ENCODE measurements at places on chromosomes 13 and 19. TPM values are rescaled to one million over a fixed set of nuclear protein-coding genes. Genes with fewer than 3 reads are reported as not detected.

- no peak for DNase-seq
Observed at GRCh38 chr19:3862826-3863500, 5.9 kb downstream of the ZFR2 start.

The NECTIN2 gene
- total RNA-seq: 240 TPM

The DAND5 gene
- total RNA-seq: not detected

DNA sequence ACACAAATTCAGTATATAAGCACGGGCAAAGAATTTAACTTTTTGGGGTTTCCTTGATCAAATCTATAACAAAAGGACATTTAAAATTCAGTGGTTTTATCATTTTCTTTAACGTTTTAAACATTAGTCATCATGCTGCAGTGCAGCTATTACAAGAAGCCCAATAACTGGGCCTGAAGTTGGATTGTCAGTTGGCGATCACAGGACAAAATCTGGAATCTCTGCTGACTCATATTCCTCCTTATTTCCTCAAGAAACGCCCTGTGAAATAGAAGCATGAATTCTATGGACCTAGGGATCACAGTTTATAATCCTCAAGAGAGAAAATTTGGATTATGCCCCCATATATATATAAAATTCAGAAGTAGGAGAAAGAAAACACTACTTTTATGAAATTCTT is 971.6 kb upstream of the MIR17HG start:
- no peak for DNase-seq

- no peak for DNase-seq
Observed at GRCh38 chr13:27193496-27193895, 21.9 kb upstream of the USP12 start.

The BICRA gene
- 13.8 TPM for total RNA-seq

DNA sequence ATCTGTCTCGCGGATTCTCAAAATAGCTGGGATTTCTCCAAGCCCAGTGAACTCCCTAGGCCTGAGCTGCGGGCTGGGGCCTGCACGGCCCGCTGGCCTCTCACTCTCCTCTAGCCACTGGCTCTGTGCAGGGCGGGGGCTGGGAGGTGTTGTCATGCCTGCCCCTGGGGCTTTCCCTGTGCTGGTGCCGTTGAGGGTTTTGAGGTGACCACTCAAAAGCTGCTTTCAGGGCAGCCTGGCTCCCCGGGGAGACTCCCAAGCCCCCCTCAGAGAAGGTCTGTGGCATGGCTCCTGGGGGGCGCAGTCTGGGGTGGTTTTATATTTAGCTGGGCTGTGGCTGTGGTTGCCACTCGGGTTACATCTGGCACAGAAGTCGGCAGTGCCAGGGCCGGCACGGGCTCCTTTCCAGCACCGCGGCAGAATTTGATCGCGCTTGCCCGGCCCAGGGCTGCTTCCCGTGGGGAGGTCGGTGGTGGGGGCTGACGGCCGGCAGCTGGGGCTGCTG is 10.0 kb downstream of the NDUFB7 start:
- DNase-seq: no peak

- DNase-seq: no peak
Observed at GRCh38 chr19:51027873-51028272, 1.5 kb upstream of the KLK11 start.

- DNase-seq: peak; percentile 25
Observed at GRCh38 chr19:5345895-5346386, 5.3 kb upstream of the PTPRS start.

DNA sequence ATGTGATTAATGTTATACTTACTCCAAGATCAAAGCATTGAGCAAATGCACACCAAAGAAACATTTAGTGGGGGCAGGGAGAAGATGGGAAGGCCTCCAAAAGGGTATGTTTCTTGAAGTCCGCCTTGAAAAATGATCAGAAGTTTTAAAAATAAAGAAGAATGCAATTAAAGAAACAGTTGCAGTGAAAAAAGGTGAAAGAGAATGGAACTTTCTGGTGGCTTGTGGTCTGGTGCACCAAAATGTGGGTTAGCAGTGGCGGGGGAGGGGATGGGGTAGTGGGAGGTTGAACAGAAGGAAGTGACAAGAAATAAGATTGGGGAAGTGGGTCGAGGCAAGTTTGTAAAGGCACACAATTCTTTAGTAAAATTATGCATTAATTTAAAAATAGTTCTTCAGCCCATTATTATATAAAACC is 2.5 kb downstream of the LCP1 start:
- no peak for DNase-seq

The OR7D2 gene
- 0.41 TPM for total RNA-seq

DNA sequence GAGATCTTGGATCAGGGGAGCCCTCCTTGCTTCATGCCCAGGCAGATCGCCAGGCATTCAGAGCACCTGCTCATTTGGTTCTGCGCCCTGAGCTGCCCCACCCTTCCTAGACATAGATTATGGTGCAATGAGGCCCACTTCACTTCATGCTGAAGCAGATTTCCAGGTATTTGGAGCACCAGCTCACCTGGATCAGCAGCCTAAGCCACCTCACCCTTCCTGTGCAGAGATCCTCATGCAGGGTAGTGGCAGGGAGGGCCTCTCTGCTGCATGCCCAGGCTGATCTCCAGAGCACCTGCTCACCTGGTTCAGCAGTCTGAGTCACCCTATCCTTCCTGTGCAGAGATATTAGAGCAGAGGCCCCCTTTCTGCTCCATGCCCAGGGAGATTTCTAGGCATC is 1966.1 kb downstream of the PCDH9 start:
- no peak for DNase-seq

- no peak for DNase-seq
Observed at GRCh38 chr19:39399668-39400050, 7.0 kb upstream of the ZFP36 start.

The FFAR2 gene
- total RNA-seq: not detected

The CEACAM16 gene
- not detected for total RNA-seq

The CYTH2 gene
- 77.3 TPM for total RNA-seq

GRCh38 chr13:30163441-30163840 is 143.9 kb downstream of the KATNAL1 start:
- no peak for DNase-seq

GRCh38 chr19:55176076-55176475 is 4.0 kb downstream of the SYT5 start:
- no peak for DNase-seq

GRCh38 chr13:35293579-35294226 is 182.8 kb downstream of the MAB21L1 start:
- DNase-seq: no peak

DNA sequence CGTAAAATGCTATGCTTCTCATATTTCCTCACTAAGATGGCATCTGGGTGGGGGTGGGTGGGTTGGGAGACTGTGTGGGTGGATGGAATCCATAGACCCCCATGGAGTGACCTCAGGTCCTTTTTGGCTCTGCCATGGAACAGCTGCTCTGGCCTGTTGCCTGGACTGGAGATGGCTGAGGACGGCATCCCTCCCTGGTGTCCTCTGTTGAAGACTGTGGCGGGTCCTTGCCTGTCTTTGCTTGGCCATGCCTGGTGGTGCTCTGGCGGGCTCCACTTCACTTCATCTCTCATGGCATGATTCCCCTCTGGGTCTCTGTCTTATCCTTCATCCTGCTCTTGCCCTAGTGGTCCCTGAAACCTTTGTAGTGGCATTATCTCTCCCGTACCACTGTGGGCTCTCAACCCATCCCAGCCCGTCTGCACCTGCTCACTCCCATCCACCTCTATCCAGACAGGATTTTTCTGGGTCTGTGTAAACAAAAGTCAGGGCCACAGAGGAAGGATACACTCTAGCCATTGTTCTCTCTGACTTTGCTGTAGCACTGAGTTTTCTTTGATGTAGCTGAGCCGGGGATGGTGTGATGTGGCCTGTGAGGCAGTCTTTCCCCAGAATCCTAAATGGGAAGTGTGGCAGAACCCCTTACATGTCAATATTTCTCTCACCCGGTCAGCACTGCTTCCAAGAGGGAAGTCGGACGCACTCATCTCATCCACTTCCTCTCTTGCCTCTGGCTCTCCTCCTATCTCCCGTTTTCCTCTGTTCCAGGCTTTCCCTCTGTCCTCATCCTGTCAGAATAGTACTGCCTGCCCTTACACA is 36.1 kb downstream of the WDFY2 start:
- DNase-seq: no peak

The MEX3D gene
- 90.9 TPM for total RNA-seq

The ERICH6B gene
- total RNA-seq: not detected

The LYL1 gene
- total RNA-seq: 3.3 TPM

The LACC1 gene
- total RNA-seq: 24.0 TPM

GRCh38 chr19:38556521-38557174 is 61.1 kb downstream of the MAP4K1 start:
- DNase-seq: no peak

The ZNF714 gene
- total RNA-seq: 4.7 TPM

- no peak for DNase-seq
Observed at GRCh38 chr13:23059173-23059572, 121.6 kb upstream of the SGCG start.

DNA sequence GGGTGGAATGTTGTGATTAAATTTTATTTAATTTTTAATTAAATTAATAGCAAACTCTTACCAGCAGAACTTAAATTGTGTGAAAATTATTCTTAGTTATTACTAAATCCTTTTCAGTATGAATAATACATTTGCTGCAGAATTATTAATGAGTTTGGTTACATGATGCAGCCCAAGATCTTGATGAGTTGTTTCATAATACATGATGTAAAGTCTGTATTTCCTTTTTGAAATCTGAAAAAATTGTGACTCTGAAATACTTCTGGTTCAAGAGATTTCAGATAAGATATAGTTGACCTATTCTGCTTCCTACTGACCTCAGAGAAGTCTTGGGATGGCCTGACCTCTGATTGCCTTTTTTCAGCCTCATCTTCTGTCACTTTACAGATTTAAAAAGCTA is 11.1 kb downstream of the SAE1 start:
- no peak for DNase-seq

- no peak for DNase-seq
Observed at GRCh38 chr13:107819071-107819470, 396.3 kb downstream of the LIG4 start.

GRCh38 chr19:35043906-35044305 is 2.4 kb downstream of the HPN start:
- DNase-seq: no peak

DNA sequence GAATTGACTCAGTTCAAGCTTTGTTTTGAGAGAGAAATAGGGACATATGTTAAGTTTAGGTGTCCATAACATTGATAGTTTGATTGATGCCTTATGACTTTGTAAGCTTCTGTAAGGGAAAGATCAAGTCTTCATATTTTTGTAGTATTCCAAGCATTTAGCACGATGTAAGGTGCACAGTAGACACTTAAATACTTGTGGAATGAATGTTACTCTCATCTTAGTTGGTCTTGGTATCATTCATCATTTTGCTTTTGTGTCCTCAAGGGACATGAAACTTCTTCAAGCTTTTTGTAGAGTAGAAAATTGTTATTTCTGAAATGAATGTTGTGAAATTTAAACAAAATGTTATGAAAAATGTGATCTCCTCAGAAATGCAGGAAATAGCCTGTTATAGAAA is 10.1 kb downstream of the TDRD3 start:
- no peak for DNase-seq

DNA sequence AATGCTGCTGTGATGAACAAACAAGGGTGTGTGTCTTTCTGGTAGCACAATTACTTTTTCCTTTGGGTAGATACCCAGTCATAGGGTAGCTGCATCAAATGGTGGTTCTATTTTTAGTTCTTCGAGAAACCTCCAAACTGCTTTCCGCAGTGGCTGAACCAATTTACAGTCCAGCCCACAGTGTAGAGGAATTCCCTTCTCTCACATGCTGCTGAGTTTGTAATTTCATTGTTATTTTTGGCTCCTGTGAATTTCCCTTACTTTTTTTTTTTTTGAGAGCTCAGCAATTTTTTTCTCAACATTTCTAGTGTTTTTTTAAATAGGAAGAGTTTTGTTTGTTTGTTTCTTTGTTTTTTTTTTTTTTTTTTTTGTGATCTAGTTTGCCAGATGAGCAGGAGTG is 37.5 kb upstream of the ADGRE1 start:
- no peak for DNase-seq

DNA sequence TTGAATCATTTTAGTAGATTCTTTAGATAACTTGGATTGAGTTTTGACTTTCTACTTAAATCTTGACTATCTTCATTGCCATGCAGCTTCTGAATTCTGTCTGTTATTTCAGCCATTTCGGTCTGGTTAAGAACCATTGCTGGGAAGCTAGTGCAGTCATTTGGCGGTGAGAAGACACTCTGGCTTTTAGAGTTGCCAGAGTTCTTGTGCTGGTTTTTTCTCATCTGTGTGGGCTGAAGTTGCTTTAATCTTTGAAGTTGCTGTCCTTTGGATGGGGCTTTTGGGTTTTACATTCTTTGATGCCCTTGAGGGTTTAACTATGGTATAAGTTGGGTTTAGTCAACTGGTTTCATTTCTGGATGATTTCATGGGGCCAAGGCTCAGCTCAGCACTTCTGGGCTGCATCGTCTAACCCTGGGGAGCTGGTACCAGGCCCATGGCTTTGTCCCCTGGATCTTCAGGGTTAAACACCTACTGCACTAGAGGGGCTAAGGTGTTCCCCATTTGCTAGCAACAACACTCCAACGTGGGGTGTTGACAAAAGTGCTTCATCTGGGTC is 10.0 kb upstream of the IGFL2 start:
- no peak for DNase-seq

DNA sequence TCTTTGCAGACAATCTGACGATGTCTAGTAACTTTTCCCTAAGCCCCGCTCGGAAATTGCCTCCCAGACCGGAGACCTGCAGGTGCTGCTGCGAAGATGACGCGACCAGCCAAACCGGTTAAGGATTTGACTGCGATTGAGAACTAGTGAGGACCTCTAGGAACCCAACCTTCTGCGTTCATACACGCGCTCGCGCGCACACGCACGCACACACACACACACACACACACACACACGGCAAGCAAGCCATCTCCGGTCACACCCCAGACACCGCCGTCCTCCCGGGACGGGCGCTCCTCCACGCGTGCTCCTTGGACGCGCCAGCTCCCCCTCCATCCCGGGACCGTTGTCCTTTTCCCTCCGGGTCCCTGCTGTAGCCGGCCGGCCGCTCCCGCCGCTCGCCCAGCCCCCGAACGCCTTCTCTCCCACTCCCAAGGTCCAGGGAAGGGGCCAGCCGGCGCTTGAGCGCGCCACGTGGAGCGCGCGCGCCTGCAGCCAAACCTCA is 1.2 kb downstream of the TBC1D4 start:
- DNase-seq: no peak

DNA sequence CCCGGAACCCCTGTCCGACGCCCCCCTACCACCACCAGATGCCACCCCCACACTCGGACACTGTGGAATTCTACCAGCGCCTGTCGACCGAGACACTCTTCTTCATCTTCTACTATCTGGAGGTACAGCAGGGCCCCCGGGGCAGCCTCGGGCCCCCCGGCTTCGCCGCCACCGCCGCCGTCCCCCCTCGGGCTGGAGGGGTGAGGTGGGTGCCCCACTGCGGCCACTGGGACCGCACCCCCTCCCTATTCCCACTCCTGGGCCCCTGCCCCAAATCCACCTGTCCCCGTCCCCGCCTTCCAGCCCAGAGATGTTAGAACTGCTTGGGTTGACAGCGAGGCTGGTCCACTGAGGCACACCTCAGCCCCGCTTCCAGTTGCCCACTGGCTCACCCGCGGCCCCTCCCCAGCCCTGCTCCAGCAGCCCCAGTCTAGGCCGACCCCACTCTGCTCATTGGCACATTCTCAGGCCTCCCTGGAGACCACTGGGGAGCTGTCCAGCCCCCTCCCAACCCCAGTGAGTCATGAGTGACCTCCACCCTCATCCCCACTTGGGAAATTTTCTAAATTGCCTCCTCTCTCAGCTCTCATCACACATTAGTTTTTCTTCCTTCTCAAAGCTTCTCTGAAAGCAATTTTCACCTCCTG is 6.5 kb downstream of the LENG1 start:
- DNase-seq: no peak

The FCAR gene
- total RNA-seq: not detected

GRCh38 chr13:98451676-98452470 is 125.0 kb downstream of the STK24 start:
- no peak for DNase-seq

- DNase-seq: no peak
Observed at GRCh38 chr13:26465514-26465913, 92.0 kb upstream of the WASF3 start.

The PRODH2 gene
- total RNA-seq: not detected

Measured in kidney epithelial cell (primary cell).